ENCODE measurements at places on chromosomes 4 and X.
A peak's percentile ranks its signal among the peaks of the same experiment; 100 is the strongest.

DNA sequence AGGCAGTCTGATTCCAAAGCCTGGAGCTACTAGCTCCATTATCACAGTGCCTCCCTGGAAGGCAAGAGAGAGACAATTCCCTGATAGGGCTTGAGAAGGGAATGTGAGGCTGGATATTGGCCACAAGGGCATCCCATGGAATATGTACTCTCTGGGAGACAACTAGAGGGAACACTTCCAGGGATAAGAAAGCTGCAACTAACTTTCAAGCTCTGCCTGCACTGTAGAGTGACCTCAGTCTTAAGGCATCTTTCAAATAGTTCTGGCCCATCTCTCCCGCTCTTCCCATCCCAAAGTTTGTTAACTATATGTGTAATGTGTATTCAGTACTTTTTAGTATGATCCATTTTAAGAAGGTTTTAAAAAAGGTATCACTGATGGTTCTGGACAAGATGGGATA lies 13.1 kb upstream of the RNF212 start:
- DNase-seq, result no peak

DNA sequence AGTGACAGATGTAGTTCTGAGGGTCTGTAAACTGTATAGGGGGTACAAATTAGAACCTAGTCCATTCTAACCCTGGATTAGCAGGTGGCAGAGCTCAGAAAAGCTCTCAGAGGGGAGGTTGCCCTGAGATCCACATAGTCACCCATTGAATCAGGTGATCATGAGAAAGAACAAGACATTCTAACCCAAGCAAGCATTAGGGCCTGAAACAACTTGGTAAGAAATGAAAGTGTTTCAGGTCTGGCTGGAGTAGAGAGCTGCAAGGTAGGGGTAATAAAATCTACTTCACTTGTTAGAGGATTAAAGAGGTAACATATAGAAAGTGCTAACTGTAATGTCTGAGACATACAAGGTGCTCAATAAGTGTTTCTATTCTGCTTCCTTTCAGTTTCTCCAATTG lies 8.8 kb upstream of the BMP2K start:
- no peak for DNase-seq

DNA sequence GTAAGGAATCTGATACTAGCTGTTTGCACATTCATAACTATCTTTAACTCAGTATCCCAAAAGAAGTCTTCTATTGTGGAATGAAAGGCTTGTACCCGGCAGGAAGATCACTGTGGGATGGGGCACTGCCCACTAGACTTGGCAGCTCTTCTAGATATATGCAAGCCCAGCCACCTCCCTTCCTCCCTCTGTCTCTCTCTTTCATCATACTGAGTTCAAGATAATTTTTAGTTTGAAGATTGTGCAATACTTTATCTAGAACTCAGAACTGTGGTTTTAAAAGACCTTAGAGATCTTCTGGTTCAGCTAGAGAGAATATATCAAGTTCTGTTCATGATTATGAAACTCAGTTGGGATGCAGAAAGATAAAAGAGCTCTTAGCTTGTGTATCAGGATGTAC lies 22.5 kb upstream of the GPR34 start:
- DNase-seq, result no peak

- no peak for DNase-seq
Measured at GRCh38 chrX:100316987-100317386, 93.1 kb downstream of the PCDH19 start.

GRCh38 chr4:123230061-123230460 lies 166.5 kb upstream of the SPRY1 start:
- DNase-seq, result no peak

DNA sequence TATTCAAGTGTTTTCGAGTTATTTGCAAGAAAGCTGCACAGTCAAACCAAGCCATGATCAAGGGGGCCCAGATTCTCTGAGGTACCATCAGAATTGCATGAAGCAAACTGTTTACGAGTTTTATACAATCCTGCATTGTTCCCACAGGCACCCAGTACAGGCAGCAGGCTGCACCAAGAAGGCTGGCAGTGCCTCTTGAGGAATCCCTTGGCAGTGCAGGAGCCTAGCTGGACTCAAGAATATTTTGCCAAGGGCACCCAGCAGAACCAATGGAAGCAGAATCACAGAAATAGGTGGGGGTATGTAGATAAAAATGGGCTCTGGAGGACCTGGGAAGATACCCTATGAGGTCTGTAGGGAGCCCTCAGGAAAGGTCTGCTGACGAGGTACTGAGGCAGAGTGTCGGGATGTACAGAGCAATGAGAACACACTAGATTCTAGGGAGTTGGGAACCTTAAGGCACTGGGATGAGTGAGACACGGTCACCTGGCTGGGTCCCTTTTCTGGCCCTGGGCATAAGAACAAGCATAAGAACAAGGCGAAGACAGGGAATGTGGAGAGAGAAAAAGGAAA lies 2.5 kb upstream of the PLP1 start:
- DNase-seq, result no peak

DNA sequence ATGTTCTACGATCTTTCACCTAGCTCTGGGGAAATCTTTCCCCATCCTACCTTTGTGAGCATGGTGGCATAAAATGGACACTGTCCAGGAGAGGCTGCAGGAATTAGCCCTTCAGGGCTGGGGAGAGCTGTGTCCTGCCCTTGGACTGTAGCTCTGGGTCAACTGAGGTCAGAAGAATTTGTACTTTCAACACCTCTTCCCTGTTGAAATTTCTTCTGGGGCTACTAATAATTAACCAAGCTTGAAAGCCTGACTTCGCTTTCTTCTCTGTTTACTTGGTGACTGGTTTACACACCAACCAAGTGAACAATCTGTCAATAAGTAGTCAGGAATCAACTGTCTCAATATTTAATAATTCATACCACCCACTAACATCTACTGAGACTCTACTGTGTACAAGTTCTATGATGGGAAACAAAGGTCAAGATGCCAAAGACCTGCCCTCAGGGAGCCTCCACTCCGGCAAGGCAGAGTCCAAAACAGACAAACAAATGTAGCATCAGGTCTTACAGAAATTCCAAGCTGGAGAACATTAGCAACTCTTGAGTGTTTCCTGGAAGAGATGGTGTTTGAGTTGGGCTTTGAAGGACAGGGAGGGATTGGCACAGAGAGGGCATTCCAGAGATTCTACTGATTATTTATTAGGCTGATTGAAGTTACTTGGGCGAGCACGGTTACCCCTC lies 113.1 kb downstream of the ENPP6 start:
- no peak for DNase-seq

DNA sequence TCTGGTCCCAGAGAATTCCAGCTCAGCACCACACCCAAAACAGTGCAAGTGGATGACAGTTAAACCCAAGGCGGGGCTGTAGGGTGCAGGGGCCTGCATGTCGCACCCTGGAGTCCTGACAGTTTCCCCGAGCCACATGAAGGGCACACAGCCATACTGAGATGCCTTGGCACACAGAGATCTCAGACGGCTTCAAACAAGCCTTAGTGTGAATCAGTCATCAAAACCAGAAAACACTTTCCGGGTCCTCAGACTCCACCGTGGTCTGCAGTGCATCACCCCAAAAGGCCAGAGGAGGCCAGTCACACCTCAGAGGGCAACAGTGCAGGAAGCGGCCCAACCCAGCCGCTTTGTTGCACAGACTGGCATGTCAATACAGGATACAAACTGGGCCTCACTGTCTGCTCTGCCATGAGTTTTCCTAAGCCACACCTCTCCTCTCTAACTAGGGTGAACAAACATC lies 64.6 kb upstream of the ENPP6 start:
- DNase-seq, result no peak

DNA sequence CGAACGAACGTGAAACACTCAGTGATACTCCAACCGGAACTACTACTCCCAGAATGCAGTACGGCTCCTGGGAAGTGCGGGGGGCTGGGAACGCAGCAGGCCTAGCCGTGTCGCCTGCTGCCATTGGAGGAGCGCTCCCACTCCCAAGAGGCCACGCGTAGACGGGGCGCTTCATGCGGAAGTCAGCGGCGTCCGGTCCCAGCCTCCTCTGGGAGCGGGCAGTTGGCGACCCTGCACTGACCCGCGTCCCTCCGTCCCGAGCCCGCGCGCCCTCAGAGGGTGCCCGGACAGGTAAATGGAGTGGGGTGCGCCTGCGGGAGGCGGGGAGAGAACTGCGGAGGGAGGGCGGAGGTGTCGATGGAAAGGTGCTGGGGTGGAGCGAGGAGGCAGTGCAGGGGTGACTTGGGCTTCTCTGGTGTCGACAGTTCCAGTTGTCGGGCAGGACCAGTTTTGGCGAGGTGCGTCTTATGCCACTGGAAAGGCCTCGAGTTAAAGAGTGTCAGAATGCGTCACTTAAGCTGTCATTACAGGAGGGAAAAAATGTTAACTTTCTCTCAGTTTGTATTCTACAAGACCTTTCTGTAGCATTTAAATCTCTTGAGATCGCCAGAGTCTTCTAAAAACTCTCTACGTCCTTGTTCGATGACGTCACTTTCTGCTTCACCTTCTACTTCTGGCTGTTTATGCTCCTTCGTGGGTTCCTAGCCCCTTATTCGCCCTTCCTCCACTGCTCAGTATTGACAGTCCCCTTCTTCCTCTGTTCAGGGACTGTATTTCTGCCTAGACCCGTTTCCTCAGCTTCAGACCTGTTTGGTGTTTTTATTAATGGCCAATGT lies at the start of gene VAMP7:
Gene VAMP7, plus strand, starts transcription at position 188 of the 836 bp plus-strand sequence. CDS start 8,122 bp downstream, outside the sequence.
- peak; percentile 62 for DNase-seq

Measured in activated CD8-positive, alpha-beta memory T cell treated with anti-CD3 and anti-CD28 coated beads for 1 hour (primary cell).